ENCODE measurements at places on chromosomes 16 and 17. TPM values are rescaled to one million over a fixed set of nuclear protein-coding genes. Genes with fewer than 3 reads are reported as not detected.

GRCh38 chr16:20798364-20798763, 7.9 kb downstream of the ERI2 start:
- DNase-seq = no peak

GRCh38 chr17:81966343-81967243, 5.6 kb upstream of the NOTUM start:
- no peak for DNase-seq

Gene RNF222
- not detected for polyA plus RNA-seq

GRCh38 chr17:30996486-30996885, 25.6 kb downstream of the RNF135 start:
- DNase-seq = no peak

GRCh38 chr17:4407851-4408250, 25.9 kb upstream of the SPNS3 start:
- no peak for DNase-seq

- no peak for DNase-seq
These were observed 868.9 kb upstream of the SOX9 start for GRCh38 chr17:71251951-71252350.

DNA sequence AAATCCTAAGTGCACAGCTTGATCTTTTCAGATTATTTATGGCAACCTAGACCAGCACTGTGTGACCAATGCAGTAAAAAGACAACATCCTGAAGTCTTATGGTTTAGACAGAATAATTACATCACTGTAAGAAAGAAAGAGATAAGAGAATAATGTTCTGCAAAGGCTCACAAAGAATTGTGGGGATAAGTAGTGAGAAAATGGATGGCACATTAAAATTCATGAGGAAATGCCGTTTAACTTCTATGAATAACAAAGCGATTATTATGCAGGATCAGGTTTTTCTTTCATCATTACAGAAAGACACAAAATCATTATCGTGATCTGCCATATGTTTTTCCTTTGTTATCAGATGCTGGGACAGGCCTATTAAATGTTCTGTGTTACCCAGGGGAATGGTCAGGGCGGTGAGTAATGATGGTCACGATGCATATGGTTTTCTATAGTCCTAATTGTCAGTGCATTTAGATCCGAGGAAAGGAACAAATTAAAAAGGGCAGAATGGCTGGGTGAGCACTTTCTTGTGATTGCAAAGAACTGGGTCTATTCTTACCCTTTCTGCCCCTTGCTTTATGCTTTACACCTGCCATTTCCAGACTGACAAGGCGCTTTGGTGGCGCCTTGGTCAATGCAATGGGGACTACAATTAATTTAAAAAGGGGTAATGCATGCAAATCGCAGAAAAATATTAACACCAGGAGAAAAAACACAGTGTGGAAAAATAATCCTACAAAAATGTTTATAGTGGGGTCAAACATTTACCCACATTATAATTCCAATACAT, 18.1 kb upstream of the DHX40 start:
- no peak for DNase-seq

GRCh38 chr16:11276896-11277593, 765 bp upstream of the PRM2 start:
- DNase-seq = no peak

GRCh38 chr16:86029131-86029741, 130.3 kb downstream of the IRF8 start:
- no peak for DNase-seq

Gene LDHD
- 0.60 TPM for polyA plus RNA-seq

DNA sequence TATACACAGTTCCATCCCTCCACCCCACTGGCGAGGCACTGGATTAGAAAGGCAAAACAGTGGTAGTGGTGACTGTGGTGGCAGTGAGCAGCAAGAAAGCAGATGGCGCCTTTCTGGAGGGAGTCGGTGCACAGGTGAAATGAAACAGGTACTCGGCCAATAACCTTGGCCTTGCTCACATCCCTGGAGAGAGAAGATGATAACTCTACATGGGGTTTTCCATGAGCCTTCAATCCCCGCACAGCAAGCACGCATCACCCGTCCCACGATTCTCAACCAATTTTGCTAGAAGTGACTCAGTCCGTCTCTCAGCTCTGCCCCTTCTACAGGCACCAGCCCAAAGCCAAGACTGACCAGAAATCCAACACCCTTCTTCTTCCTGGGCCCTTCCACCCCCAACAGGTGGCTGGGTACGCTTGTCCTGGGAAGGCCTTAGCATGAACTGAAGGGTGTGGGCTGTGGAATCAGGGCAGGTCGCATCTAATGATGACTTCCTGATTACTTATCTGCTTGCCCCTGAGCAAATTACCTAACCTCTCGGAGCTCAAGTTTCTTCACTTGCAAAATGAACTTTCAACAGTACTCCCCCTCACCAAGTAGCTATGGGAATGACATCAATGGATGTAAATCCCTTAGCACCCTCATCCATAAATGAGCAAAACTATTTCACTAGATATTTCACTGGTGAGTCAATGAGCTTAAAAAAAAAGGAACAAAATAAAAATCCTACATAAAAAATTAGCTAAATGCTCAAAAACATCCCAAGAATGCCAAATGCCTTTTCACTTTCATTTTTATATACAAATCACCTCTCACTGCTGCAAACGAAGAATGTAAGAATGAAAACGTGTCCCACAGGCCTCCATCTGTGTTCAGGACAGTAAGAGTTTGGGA, 18.0 kb downstream of the XPO6 start:
- peak; percentile 95 for DNase-seq

DNA sequence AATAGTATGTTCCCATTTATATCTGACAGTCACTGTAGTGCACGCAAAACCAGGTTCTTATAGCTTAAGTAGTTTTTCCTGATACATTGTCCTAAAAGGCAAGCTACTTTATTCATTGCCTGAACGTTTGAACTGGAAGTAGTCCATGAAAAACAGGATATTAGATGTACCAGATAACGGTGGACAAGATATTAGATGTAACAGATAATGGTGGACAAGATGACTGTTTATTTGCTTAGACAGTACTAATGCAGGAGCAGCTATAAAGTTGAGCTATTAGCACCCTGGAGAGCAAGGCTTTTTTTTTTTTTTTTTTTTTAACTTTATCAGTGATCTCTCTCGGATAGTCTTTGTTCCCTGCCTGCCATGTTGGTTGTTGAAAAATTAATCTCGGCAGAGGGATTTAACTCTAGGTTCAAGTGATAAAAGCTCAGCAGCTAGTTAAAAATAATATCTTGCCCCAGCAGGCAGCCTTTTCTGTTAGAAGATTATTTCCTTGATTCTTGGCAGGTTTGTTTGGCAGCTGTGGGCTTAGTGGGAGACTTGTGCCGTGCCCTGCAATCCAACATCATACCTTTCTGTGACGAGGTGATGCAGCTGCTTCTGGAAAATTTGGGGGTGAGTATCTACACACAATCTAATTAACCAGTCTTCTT, 17.3 kb upstream of the TBKBP1 start:
- DNase-seq = no peak

DNA sequence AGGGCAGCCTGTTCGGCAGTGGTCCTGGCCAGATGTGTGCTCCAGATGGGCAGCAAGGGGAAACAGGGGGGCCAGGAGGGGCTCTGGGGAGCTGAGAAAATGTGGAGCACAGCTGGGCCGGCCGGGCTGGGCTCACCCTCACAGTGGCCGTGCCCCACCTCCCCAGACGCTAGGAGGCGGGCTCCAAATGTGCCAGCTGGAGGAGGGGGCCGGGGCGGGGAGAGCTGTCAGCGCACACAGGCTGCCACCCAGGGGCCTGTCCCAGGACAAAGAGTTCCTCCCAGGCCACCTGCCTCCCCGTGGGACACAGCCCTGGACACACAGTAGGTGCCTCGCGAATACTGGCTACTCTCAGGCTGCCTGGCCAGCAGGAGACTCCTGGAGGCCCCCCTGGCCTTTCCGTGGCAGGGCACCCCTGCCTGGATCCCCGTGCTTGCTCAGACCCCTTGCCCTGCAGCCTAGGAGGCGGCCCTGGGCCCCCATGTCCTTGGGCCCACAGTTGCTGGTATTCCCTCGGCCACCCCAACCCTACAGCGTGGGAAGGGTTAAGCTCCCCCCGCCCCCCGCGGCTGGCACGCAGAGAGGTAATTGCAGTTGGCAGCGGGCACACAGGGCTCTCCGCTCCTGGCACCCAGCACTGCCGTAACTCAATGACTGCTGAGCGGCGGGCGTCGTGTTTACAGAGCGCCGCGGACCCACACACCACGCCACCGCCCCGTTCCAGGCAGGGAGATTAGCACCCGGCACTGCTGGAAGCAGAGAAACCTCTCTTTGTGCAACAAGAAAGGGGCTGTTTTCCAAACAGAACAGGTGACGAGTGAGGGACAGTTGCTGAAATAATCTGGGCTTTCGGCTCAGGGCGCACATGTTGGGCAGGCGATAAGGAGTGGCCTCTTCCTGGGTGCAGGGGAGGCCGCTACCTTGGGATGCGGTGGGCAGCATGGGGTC, 32.2 kb downstream of the BAHCC1 start:
- no peak for DNase-seq

Gene HCRT
- not detected for polyA plus RNA-seq

DNA sequence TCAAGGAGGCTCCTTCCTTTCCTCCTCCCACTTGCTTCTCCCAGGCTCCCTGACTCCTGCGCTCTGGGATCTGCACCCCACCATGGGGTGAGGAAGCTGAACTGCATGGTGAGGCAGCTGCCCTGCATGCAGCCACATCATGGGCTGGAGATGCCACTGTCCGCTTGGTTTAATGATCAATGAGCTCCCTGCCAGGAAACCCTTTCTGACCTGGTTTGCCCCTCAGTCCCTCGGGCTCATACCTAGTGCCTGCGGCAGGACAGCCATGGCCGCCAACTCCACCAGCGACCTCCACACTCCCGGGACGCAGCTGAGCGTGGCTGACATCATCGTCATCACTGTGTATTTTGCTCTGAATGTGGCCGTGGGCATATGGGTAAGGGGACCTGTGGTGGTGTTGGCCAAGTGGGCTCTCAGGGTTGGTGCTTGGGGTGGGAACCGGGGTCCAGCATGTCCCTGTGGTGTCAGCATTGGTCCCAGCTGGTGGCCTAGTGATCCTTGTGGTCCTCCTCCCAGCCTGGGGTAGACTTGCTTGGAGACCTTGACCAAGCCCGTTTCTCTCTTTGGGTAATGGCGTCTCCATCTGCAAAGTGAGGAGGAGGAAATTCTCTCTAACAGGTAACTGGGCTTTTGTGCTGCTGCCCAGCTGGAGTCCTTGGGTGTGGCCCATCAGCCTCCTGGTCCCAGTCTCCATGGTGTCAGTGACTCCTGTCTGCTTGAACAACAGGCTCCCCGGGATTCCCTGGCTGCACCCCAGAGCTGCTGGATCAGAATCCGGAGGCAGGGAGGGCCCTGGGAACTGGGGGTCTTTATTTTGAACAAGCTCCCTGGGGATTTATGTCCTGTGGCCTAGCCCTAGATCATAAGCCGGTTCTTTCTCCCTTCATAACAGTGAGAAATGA, at the start of gene SLC5A10:
SLC5A10 (plus strand) TSS at position 225 of the 902 bp plus-strand sequence; CDS start at position 266, 41 bp downstream.
- no peak for DNase-seq

Data from BJ (cell line).